ENCODE measurements at places on chromosomes 2 and 18. TPM values are rescaled to one million over a fixed set of nuclear protein-coding genes. Genes with fewer than 3 reads are reported as not detected.

GRCh38 chr18:28063271-28063761, 113.6 kb downstream of the CDH2 start:
- DNase-seq: no peak

- no peak for DNase-seq
Observed at GRCh38 chr2:78681386-78681785, 344.1 kb upstream of the REG3G start.

DNA sequence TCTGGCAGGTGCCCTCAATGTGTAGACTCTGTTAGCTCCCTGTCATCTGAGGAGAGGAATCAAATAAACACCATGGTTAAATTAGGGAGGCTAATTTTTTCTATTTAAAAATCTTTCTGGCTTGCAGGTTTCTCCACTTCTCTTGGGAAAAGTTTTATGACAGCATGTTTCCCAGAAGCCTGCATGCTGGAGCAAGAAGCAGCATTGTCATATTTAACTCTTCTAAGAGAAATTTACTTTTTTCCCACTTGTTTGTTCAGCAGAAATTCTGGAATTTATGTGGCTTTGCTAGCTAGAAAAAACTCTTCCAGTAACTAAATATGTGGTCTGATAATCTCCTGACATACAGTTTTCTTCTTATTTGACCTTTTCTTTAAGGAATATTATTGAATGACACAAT, 230.5 kb downstream of the PARD3B start:
- no peak for DNase-seq

GRCh38 chr2:174631009-174631981, 33.7 kb upstream of the WIPF1 start:
- no peak for DNase-seq

DNA sequence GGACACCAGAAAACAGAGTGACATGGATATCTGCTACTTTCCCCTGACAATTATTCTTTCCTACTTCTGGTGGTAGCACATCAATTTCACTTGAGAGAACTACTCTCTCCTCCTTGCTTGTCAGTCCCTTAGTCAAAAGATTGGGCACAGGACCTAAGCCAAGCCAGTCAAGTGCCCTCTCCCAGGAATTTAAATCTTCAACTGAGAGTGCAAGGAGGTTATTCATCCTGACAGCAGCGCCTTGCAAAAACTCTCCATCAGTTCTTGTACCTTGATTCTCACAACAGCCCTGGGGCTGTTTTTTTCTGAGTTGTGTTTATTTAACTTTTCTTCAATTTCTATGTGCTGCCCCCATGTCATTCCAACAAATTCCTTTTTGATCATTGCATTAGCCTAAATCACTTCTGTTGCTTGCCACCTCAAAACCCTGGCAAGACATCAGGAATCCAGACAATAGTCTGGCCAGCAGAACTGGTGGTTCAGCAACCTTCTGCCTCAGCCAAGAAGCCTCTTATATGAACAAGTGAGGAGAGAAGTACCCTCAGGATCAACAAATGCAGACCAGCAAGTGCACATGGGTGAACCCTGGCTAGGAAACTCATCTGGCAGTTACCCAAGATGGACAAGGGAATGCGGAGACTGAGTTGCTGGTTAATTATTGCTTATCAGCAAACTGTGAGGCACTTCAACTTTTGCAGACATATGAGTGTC, 19.4 kb downstream of the COL4A3 start:
- DNase-seq: no peak

DNA sequence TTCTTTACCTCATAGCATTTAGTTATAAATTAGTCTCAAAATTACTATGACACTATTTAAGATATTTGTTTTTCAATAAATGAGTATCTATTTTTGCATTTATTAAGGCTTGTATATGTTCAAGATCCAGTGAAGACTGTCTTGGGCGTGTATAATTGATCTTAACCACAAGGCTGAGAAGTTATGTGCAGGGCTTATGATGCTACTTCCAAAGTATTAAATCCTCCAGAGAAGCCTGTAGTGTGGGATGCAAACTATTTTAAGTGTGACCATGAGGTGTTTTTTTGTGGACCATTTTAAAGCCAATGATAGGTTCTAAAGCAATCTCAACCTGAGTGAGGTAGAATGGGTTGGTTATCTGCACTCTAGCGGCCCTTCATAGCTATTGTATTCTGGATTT, 219.9 kb downstream of the ZNF407 start:
- DNase-seq: no peak

DNA sequence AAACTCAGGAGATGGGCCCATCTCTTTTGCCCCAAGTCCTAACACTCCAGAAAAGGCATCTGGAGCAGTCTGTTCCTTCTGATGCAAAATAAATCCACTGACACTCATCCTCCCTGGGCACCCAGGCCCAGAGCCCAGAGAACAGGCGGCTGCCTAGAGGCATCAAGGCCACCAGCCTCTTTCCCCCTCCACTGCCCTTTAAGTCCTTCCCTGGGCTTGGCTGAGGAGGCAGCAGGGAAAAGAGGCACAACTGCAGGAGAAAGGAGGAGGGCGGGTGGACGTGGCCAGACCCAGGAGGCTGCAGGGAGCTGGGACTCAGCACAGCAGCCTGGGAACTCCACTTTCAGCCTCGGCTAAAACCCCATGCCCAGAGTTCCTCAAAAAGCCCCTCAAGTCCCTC, 99.7 kb upstream of the ID2 start:
- DNase-seq: no peak

DNA sequence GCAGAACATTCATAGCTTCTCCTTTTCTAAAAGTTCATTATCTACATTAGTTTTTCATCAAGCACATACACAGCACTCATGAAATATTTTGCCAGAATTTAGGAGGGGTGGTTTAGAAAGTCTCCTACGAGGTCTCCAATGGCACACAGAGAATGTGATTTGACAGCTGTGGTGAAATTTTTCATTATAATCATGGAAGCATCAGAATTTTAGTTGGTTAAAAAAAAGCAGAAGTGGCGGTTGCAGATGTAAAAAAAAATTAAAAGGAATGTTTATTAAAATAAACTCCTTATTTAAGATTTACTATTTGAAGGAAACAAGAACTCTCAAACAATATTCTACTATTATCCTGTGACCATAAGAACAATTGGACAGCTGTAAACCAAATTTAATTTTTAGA, 10.8 kb upstream of the RHBDD1 start:
- DNase-seq: no peak

The CPLX4 gene
- not detected for total RNA-seq

The HOXD13 gene
- 0.21 TPM for total RNA-seq

The IFT172 gene
- 51.0 TPM for total RNA-seq

The UNC80 gene
- 0.22 TPM for total RNA-seq

The RND3 gene
- total RNA-seq: 28.4 TPM

The DSC3 gene
- 5.1 TPM for total RNA-seq

The CCBE1 gene
- 3.9 TPM for total RNA-seq

The DES gene
- 50.4 TPM for total RNA-seq

The SIX3 gene
- not detected for total RNA-seq

Data from tibial nerve (tissue), 4 donors.